ENCODE measurements at places on chromosomes 7 and 10.
A peak's percentile ranks its signal among the peaks of the same experiment; 100 is the strongest.

DNA sequence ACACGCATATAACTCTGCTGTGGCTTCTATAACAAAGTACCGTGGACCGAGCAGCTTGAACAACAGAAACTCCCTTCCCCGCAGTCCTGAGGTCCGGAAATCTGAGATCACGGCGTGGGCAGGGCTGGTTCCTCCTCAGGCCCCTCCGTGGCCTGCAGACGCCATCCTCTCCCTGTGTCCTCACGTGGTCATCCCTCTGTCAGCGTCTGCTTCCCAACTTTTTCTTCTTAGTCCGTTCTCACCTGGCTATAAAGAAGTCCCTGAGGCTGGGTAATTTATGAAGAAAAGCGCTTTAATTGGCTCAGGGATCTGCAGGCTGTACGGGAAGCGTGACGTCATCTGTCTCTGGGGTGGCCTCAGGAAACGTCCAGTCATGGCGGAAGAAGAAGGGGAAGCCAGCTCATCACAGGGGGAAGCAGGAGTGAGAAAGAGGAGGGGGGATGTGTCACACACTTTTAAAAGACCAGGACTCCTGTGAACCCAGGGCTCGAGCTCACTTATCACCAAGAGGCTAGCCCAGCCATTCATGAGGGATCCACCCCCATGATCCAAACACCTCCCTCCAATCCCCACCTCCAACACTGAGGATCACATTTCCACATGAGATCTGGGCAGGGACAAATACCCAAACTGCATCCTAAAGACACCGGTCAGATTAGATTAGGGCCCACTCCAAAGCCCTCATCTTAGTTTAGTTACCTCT, 91.2 kb upstream of the INSIG1 start:
- H3K36me3 ChIP-seq, result no peaks in the 10 kb centered on the region
- no peak overlapping the region for H3K4me3 ChIP-seq
- H3K27me3 ChIP-seq, result no peaks in the 10 kb centered on the region
- H3K27ac ChIP-seq, result peak overlapping the region; percentile 26

GRCh38 chr10:100655760-100656421, 89.5 kb upstream of the PAX2 start:
- DNase-seq, result no peak
- no peaks in the 10 kb centered on the region for H3K27me3 ChIP-seq
- no peak overlapping the region for H3K4me3 ChIP-seq
- no peak overlapping the region for H3K27ac ChIP-seq

DNA sequence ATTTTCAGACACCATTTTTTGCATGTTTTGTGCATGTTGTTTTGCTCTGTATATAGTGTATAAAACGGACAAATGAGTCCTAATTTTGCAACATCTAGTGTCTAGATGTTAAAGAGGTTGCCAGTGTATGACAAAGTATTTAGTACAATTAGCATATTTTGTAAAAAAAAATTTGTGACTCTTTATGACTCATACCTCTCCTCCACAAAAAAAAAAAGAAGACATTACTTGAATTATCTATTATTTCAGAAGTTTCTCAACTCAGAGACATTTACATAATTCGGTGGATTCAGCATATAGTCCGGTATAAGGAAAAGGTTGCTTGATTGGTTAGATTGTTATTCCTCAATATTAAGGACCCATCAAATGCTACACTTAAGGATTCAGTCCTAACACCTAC, 26.0 kb downstream of the NUP42 start:
- no peak for DNase-seq
- no peak overlapping the region for H3K4me3 ChIP-seq
- H3K36me3 ChIP-seq, result no peaks in the 10 kb centered on the region
- H3K27ac ChIP-seq, result no peak overlapping the region
- no peaks in the 10 kb centered on the region for H3K27me3 ChIP-seq

GRCh38 chr7:100367251-100367620, 6.1 kb upstream of the PILRA start:
- no peak for DNase-seq
- H3K4me3 ChIP-seq, result no peak overlapping the region
- H3K27me3 ChIP-seq, result no peaks in the 10 kb centered on the region
- no peaks in the 10 kb centered on the region for H3K36me3 ChIP-seq

DNA sequence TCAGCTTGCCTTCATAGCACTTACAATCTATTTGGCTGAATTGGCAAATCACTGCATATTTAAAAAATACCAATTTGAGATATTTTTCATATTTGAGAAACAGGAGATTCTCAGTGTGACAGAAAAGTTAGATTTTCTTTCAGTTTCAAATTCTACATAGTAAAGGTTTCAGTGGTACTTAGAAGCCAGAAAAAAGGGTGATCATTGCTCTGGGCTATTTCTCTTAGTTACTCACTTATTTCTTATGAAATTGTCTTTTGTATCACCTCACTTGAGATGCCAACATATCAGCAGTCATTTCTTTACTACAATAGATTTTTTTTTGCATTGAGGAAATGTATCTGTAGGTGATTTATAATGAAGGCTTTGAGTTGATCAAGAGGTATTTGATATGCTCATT, 478.2 kb downstream of the GATA3 start:
- H3K4me3 ChIP-seq, result no peak overlapping the region
- H3K4me1 ChIP-seq, result no peaks in the 10 kb centered on the region
- H3K27ac ChIP-seq, result no peak overlapping the region
- no peaks in the 10 kb centered on the region for H3K27me3 ChIP-seq

DNA sequence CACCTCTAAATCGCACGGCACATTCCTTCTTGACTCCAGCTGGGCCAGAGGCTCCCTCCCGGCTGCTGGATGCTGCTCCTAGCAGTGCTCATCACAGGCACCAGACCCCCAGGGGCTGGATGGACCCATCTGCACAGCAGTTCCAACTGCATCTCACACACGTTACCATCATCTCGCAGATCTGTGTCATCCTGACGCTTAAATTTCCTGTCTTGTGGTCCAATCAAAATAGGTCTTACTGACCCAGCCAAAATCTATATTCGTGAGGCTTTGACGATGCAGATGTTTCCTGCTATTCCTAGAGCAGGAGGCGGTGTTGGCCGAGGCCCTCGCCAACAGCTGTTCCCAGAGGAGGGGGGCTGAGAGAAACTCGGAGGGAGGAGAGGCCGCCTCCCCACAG, 108.0 kb downstream of the MKI67 start:
- no peaks in the 10 kb centered on the region for H3K4me1 ChIP-seq
- no peaks in the 10 kb centered on the region for H3K27me3 ChIP-seq
- no peaks in the 10 kb centered on the region for H3K36me3 ChIP-seq

GRCh38 chr7:94832051-94832450, 75.3 kb upstream of the PPP1R9A start:
- DNase-seq, result no peak
- no peaks in the 10 kb centered on the region for H3K27me3 ChIP-seq
- no peak overlapping the region for H3K27ac ChIP-seq
- H3K36me3 ChIP-seq, result no peaks in the 10 kb centered on the region

GRCh38 chr10:80855348-80855971, 317.8 kb downstream of the SH2D4B start:
- H3K27me3 ChIP-seq, result no peaks in the 10 kb centered on the region
- no peak overlapping the region for H3K4me3 ChIP-seq
- DNase-seq, result peak; percentile 53
- H3K27ac ChIP-seq, result no peak overlapping the region

Measured in right lobe of liver (tissue), 6 donors.